ENCODE measurements at places on chromosomes 7 and 10. TPM values are rescaled to one million over a fixed set of nuclear protein-coding genes. Genes with fewer than 3 reads are reported as not detected.

The OR6B1 gene
- not detected for total RNA-seq

The FERD3L gene
- not detected for total RNA-seq

The CCNJ gene
- 6.1 TPM for total RNA-seq

The UBN2 gene
- 5.3 TPM for total RNA-seq

DNA sequence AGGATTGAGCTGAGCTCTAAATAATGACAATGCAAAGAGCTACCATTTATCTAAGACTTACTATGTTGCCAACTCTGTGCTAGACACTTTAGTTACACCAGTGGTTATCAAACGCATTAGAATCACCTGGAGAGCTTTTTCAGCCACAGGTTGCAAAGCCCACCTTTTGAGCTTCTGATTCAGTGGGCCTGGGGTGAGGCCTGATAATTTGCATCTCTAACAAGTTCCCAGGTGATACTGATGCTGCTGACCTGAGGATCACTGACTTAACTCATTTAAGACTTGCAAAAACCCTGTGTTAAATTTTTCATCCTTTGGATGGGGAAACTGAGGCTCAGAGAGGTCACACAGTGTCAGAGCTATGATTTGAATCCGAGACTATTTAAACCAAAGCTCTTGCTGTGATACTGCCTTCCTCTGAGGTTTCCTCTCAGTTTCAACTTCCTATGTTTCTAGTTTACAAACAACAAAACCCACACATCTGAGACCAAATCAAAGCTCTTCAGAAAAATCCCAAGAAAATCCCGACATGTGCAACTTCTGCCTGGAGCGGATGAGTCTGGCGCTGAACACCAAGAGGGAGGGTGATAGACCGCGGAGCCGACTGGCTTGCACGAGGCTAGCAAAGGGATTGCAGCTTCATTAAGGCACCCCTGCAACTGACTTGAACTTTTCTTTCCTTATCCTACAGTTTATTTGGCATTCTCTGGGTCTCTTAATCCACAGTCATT is 124.9 kb downstream of the CYP26A1 start:
- no peaks in the 10 kb centered on the region for H3K27me3 ChIP-seq
- H3K36me3 ChIP-seq: no peaks in the 10 kb centered on the region
- peaks cover 7% of the 10 kb centered on the region for H3K4me1 ChIP-seq
- H3K4me3 ChIP-seq: 0 out of 2 replicates have a peak overlapping the region, but pooled peaks have one; percentile 30
- no peak for DNase-seq
